ENCODE measurements at places on chromosomes 7 and 10.

- DNase-seq = no peak
These were observed 67.7 kb upstream of the AQP1 start for GRCh38 chr7:30843741-30844482.

DNA sequence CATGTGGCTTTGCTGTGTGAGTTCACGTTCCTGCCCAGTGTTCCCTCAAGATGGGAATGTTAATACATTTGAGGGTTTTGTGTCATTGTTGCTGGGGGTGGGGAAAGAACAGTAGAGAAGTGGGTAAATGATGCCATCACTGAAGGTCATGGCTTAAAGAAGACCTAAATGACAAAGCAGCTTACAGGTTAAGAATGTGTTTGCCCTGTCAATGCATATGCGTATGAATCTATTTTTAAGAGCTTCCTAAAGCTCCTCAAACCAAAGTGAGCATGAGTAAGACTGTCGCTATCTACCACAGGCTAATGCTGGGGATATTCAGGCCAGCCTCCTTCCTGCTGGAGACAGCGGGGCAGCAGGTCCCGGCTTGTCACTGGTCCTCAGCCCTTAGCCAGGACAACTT, 162.9 kb downstream of the CREB5 start:
- no peak for DNase-seq

- DNase-seq = no peak
These were observed 20.3 kb upstream of the PAX2 start for GRCh38 chr10:100725071-100725471.

DNA sequence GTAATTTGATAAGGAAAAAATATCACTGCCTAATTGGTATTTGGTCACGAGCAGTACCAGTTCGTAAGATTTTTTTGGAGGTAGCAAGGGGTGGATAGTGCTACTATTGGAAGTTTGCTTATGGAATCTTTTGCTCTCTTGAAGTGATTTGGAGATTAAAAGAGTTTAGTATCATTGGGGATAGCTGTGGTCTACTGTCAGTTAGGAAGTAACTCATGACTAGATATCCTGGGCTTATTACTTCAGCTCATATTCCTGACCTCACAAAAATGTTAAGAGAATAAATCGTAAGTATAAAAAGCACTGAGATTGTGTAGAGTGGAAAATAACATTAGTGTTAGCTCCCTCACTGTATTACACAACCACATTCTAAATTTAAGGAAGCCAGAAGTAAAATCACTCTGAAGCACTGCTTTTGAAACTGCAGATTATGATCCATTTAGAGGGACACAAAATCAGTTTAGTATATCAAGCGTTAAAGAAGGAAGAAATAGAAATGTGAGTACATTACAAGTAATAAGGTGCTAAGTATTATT, 22.6 kb downstream of the SGPL1 start:
- no peak for DNase-seq

- DNase-seq = peak; percentile 90
These were observed 33.7 kb upstream of the PTF1A start for GRCh38 chr10:23158370-23158769.

DNA sequence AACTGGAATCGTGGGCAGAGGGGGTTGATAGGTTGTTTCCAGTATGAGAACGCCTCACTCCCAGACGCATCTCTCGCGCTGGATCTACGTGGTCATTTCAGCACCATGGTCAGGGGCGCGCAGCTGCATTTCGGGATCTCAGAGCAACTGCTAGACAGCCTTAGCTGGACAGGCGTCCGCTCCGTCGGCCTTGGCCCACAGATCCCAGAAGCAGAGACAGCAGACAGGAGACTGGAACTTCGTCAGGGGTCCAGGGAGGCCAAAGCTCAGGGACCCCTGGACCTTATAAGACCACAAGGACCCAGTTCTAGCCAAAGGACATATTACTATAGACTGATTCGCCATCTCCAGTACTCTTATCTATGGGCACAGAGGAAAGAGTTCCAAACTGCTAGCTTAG, 5.3 kb downstream of the NEUROG3 start:
- DNase-seq = peak; percentile 29

DNA sequence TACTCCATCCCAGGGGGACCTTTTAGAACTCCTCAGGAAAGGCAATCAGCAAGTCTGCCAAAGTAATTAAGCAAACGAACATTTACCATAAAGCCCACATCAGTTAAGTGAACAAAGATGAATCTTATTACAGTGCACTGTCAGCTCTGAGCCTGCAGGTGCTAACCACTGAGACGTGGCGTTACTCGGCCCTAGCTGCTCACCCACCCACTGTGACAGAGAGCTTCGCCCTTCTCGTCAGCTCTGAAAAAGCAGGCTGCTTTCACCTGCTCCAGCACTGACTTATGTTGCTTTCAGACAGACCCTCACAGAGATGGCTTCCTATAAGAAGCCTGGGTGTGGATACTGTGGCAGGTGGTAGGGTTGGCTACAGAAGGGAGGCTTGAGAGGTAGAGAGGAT, 57.7 kb upstream of the KCNIP2 start:
- DNase-seq = no peak

- DNase-seq = no peak
These were observed 6.3 kb downstream of the EPC1 start for GRCh38 chr10:32340596-32341180.

- no peak for DNase-seq
These were observed 138.8 kb downstream of the DNAJB6 start for GRCh38 chr7:157475601-157476000.

All from SJCRH30 (cell line).